ENCODE measurements at places on chromosomes 2 and 18.

GRCh38 chr2:120817136-120817955, 81.7 kb downstream of the GLI2 start:
- DNase-seq = no peak

GRCh38 chr2:219440388-219441256, 6.0 kb downstream of the SPEG start:
- no peak for DNase-seq

GRCh38 chr2:138125306-138126288, 161.3 kb downstream of the HNMT start:
- DNase-seq = no peak

DNA sequence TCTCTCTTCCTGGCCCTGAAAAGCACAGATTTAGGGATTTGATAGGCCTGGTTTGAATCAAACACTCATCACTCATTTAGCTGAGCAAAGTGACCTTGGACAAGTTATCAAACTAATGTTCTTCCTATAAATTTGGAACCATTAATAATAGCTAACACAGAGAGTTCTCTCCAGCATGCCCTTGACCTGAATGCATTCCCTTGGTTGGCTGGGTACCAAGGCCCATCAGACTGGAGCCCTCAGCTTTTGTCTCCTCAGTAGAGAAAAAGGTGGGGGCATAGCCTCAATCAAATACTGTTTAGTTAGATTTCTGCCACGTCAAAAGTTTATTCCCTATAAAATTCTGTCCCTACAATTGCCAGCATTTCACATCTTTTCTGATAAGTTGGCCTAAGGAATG, 13.8 kb upstream of the MRPL19 start:
- no peak for DNase-seq

DNA sequence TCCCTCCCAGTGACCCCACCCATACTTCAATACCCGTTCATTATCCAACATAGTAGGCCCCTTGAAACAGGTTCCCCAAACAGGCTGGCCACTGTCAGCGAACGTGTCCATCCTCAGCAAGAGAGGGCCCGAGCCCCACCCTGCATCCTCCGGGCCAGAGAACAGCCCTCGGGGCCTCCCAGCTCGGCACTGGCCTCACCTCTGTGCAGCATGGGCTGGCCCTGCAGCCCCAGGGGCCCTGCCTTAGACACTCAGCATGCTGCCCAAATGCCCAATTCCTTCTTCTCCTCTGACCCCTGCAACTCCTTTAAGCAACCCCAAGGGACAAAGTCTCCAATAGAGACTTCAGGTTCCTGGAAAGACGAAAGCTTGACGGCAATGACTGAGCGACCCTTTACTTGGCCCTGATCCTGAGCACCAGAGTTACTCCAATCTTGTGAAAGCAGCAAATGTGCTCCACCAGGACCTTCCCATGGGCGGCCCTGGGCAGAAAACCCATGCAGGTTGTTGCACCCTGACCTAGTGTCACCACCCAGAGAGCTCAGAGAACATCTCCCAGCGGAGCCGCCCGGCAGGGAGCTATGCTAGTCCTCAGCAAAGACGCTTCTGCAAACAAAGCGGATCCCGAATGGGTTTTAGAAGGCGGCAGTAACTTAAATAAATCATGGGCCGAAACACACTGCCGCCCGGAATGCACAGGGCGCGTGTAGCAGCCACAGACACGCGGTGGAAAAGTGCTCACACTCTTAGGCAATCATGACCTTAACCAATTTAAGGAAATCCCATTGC, 782 bp downstream of the COL6A3 start:
- peak; percentile 79 for DNase-seq

DNA sequence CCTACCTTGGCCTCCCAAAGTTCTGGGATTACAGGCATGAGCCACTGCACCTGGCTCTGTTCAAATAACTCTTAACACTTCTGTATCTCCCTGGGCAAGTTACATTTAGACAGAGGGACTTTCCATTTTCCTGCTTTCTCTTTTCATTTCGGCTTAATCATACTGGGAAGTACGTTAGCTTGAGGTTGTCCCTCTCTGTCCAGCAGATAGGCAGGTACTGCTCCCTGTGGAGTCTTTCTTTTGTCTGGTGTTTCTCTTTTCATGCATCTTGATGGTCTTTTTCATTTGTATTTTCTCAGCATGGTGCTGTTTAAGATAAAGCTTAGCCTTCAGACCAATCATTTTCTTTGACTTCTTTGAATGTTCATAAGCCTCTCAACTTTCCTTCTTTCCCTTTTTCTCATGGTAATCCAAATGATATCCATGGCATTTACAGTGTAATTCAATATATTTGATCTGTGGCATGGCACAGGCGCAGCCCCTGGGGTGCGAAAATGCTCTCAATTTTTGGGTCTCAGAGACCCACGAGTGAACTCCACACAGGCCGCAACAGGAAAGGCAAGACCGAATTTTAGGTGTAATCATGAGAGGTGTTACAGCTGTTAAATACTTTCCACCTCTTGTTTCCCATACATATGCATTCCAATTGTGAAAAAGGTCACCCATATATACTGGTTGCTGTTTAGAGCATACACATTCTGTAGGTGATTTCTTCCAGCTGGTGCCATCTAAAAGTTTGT, 99.9 kb upstream of the MYO3B start:
- DNase-seq = no peak

- DNase-seq = no peak
These were observed 8.3 kb downstream of the SATB2 start for GRCh38 chr2:199449455-199449854.

- peak; percentile 19 for DNase-seq
These were observed 102.4 kb downstream of the BABAM2 start for GRCh38 chr2:27992787-27993401.

DNA sequence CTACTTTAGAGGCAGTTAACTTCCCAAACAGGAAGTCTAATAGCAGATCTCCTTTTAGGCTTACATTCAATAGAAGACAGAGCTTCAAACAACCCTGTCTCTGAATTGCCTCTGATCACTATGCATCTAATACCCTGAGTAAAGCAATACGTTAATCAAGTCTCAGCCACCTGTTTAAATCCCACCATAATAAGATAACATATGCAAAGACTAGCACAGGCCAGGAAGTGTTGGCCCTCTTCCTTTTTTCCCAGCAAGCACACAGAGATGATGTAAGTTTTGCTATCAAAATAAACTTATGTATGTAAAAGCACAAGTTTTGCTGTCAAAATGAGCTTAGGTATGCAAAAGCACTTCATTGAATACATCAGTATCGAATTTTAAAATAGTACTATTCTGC, 385.5 kb downstream of the RND3 start:
- no peak for DNase-seq

DNA sequence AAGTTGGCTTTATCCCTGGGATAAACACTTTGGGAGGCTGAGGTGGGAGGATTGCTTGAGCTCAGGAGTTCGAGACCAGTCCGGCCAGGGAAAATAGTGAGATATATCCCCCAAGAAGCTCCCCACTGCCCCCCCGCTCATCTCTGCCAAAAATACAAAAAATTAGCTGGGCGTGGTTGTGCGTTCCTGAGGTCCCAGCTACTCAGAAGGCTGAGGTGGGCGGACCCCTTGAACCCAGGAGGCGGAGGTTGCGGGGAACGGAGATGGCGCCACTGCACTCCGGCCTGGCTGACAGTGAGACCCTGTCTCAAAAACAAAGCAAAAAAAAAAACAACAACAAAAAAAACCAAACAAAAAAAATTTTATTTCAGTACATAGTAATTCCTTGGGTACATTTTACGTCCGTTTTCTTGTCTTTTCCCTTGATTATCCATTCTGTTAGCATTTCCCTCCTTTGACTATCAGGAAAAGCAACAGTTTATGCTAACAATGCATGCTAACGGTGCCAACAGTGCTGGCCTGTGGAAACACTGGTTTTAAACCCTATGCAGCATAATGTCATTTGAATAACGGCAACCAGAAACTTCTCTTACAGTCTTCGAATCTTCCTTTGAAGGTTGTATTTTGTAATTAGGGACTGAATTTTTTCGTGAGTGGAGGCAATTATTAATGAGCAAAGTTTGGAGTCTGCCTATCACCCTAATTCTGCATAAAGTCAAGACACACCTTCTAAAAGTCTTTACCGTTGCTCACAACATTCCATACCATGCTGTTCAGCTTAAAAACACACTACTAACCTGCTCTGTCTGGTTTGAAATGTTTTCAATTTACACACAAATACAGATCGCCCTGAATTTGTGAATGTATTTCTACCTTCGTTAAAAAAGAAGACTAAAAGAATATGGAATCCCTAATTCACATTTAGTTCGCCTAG, 721 bp upstream of the MIB1 start:
- DNase-seq = peak; percentile 8

DNA sequence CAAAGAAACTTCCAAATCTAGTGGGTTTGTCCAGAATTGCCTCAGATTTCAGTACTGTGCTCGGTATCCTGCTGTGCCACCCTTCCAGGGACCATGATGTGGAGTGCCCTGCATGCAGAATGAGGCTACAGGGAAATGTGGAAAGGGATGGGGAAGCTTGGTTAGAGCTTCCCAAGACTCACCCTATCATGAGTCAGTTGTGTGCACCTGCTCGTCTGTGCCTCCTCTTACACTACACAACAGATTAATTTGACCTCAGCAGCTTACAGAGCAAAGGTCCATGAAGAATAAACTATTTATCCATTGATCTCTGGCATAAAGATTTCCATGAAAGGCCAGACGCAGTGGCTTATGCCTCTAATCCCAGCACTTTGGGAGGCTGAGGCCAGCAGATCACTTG, 21.3 kb upstream of the NCK2 start:
- no peak for DNase-seq

DNA sequence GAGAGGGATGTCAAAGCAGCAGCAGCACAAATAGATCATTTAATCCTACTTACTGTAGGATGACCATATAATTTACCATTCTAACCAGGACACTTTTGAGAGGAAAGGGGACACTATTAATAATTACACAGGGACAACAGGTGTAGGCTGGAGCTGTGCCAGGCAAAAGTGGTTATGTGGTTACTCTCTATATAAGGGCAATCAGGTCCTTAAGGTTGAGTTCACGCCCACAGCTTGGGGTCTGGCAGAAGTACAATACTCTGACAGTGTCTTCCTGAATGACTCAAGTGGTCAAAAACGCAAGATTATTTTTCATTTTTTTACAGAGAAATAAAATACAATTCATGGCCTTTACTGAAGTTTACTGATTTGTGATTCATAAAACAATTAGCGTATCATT, 2.8 kb downstream of the PREPL start:
- no peak for DNase-seq

- no peak for DNase-seq
These were observed 9.5 kb upstream of the RNF103 start for GRCh38 chr2:86633155-86633651.

- no peak for DNase-seq
These were observed 5.1 kb downstream of the PSD4 start for GRCh38 chr2:113178891-113179290.

- peak; percentile 60 for DNase-seq
These were observed 47.5 kb upstream of the HNRNPA3 start for GRCh38 chr2:177165061-177165583.

GRCh38 chr2:28681158-28681571, 70.5 kb upstream of the PPP1CB start:
- no peak for DNase-seq

DNA sequence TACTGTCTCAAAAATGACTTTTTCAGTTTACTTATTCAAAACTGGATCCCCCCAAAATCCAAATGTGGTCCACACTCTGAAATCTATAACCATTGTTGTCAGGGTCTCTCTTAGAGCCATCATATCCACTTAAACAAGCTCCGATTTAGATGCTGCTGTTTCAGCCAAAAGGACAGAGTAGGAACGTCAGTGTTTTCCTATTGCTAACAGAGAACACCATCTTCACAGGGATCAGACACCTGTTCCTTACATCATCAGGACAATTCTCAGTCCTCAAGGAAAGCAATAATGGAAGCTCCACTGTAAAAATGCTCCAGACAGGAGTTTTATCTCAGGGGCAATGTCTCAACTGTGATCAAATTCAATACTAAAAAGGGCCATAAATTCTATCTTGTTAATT, 155.4 kb downstream of the STK39 start:
- DNase-seq = no peak

GRCh38 chr18:9927392-9928063, 13.7 kb downstream of the VAPA start:
- DNase-seq = no peak

DNA sequence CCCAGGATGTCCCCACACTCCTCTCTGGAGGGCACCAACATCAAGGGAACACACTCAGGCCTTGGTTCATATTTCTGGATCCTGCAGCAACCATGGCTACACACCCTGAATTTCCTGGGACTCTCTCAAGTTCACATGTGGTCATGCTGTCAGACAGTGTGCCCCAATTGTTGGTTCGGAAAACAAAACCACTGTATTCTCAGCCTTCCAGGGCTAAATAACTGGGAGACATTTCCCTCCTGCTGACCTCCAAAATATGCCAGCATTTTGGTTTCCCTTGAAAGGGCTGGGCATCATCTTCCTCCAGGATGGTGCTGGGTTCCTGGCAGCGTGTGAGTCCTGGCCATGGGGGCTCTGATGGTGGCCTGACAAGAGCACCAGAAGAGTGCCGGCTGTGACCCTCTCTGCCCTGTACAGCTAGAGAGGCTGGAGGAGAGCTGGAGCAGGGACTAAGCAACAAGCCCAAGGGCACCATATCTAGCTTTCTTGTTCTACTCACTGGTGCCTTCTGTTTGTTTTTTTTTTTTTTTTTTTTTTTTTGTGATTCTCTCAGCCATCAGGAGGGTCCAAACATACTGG, 37.5 kb upstream of the WIPF1 start:
- no peak for DNase-seq

- no peak for DNase-seq
These were observed 6.8 kb downstream of the COPS9 start for GRCh38 chr2:240129311-240129710.

GRCh38 chr2:16252891-16253290, 312.5 kb downstream of the MYCN start:
- no peak for DNase-seq

- peak; percentile 6 for DNase-seq
These were observed 13.9 kb downstream of the ADAM23 start for GRCh38 chr2:206457188-206457634.

- no peak for DNase-seq
These were observed 849.1 kb downstream of the CNTNAP5 start for GRCh38 chr2:124874219-124874618.

- DNase-seq = no peak
These were observed 3.3 kb upstream of the DES start for GRCh38 chr2:219414857-219415256.

GRCh38 chr2:131426727-131427126, 49.2 kb upstream of the TUBA3D start:
- DNase-seq = no peak

- DNase-seq = no peak
These were observed 3.4 kb upstream of the BCL11A start for GRCh38 chr2:60556576-60557485.

- DNase-seq = no peak
These were observed 280.6 kb upstream of the PARD3B start for GRCh38 chr2:204264621-204265140.

Measured in fibroblast of villous mesenchyme (primary cell).